DMS153 (cell line): ENCODE measurements at places on chromosomes 6 and 20.

DNA sequence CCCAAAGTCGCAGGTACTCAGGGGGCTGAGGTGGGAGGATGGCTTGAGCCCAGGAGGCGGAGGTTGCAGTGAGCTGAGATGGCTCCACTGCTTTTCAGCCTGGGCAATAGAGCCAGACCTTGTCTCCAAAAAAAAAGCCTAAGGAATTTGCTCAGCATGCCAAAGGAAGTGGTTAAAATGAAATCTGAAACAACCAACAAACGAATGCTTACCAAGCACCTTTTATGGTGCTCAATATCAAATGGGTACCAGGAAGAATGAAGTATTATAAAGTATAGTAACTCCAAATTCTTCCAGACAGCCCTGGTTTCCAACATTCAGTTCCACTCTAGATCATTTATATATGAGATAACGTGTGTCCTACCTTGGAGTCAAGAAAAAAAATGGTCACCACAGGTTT, 14.0 kb downstream of the GMDS start:
- no peak for DNase-seq

DNA sequence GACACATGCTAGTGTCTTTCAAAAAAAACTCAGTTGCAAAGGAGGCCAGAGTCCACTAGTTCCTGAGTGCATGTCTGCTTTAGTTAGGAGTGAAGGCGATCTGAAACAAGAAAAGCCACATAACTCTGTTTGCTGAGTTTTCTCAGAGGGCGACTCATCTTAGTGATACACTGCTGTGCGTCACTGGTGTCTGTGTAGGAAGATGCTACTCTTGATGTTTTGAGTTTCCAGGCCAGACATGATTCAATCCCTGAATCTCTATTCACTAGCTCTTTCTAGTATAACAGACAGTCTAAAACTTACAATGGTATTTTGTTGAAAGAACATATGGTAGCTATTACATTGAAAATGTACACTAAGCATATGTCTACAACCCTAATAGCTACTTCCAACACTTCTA, 60.9 kb downstream of the GFRAL start:
- no peak for DNase-seq

GRCh38 chr6:125153391-125154117, at the start of gene TPD52L1:
TSS of gene TPD52L1 (plus strand) at chr6:125153773. CDS start at chr6:125153952, 179 bp downstream.
- DNase-seq: peak; percentile 72

- no peak for DNase-seq
These were observed 56.3 kb upstream of the TULP1 start for GRCh38 chr6:35569011-35569461.

DNA sequence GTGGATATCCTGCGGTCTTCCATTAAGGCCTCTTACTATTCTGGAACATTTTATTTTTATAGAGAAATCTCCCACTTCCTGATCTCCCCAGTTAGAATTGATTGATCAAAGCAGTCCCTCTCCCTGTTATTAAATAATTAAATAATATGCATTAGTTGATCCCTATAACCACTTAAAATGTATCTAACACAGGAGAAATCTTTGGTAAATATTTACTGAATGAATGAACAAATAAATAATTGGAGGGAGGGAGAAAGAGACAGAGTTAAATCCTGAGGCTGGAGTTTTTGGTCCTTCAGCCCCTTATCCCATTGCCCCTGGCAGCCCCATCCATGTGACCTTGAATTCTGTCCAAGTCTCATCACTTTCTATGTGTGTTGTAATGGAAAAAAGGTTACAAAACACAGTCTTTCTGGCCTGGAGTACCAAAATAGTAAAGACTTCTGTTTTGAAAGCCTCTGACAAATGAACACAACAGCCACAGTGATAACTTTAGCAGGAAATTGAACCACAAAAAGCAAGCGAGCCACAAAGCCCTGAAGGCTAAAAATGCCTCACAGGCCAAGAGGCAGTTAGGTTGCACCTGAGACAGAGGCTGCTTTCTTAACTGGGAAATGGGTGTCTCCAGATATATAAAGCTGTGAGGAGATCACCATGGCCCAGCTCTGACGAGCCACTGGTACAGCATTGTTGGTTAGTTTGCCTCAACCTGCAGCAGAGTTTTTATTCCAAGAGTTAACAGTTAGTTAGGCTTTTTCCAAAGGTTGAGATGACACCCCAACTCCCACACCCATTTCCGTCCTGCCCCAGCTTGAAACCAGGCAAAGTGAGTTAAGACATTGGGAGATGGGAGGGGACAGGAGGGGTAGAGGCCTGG, 11.3 kb downstream of the NT5E start:
- no peak for DNase-seq

DNA sequence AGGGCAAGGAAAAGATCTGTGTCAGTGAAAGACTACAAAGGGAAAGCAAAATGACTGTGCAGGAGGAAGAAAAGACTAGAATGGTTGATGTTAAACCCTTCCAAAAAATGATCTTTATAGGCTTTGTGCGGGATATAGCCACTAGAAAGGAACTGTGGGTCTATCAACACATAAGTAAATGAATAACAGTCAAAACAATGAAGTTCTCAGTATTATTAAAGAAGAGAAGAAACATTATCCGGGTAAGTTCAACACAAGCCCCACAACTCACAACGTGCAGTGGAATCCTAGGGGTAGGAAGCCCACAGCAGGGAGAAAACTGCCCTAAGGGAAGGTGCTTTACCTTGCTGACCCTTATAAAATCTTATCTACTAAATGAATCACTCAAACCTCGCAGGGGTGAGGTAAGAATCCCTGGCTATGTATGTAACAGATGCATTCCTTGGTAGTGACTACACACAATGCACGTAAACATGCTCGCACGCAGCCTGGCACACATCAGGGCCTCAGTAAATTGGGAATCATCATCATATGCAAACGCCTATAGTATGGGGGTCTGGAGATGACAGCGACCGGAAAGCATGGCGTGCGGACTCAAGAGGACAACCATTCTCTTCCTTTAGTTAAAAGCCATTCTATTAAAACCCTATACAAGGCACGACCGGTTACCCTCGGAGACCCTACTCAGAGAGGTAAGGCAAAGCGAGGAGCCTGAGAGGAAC, 11.3 kb downstream of the TFAP2A start:
- no peak for DNase-seq

- DNase-seq: no peak
These were observed 13.2 kb downstream of the MAP1LC3A start for GRCh38 chr20:34571753-34572152.

GRCh38 chr6:30029588-30029987, 31.5 kb upstream of the POLR1H start:
- DNase-seq: no peak

GRCh38 chr6:123940551-123940950, 136.9 kb downstream of the NKAIN2 start:
- DNase-seq: no peak

DNA sequence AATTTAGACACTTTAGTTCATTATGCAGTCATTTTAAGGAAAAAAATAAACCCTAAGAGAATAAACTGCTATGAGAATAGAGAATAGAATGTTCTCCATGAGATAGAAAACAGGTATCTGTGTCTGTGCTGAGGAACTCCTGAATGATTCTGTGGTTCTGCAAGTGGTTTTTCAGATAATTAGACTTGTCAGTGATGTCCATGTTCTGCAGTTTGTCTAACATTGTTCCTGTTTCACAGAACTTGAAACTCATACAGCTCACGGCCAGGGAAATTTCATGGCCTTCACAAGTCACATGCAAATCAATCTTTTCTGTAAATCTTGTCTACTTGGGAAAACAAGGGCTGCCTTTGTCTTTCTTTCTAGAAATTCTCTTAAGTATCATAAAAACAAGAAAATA, 73.4 kb upstream of the HMGCLL1 start:
- no peak for DNase-seq

DNA sequence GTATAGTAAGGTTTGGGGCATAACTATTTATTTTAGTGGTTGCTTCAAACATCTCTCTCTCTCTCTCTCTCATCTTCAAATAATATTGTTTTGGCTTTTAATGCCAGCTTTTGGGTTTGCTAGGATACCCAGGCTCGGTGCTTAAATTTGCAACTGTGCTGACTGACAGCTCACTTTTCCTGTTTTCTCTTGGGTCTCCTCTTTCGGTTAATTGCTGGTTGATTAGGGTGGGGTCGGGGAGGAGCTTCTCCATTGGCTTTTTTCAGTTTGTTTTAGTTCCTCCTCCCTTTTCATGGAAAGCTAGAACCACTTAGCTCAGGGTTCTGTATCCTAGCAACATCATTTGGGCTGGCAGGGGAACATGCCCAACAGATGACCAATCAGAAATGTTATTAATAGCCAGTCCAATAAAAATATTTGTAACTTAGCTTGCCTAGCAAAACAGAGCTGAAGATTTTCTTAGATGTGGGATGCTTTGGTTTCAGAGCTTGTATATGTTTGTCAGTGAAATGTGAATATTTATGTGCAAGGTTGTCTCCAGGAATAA, 11.3 kb downstream of the TFAP2B start:
- DNase-seq: peak; percentile 52

GRCh38 chr20:4684837-4685413, 36.8 kb upstream of the PRND start:
- DNase-seq: no peak

DNA sequence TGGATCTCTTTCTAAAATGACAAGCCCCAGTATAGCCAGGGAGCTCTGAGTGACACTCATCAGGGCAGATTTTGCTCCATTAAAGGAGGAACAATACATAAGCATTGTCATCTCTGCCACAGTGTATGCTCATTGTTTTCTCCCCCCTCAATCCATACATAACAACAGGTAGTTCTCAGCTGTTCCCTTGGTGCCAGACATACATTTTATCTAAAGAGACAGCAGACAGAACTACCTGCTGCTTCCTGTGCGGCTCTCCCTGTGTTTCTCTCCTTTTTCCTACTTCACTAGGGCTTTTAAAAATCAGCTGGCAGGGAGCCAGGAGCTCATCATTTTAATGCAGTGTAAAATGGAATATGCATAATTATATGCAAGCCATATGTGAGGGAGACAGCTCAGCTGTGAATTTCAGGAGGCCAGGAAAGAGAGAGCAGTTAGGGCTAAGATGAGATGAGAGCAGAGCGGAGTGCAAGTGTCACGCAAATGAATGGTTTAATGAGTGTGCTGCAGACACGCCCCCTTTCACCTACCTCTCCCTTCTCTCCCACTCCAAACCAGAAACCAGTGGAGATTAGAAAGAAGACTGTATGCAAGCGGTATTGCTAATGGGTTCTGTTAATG, 96.0 kb downstream of the SOBP start:
- DNase-seq: peak; percentile 37

- DNase-seq: peak; percentile 58
These were observed at the start of gene MICB for GRCh38 chr6:31497531-31498476. TSS of gene MICB (plus strand) at chr6:31498145. CDS start at chr6:31498194, 49 bp downstream.

GRCh38 chr6:20458027-20458894, 56.6 kb downstream of the E2F3 start:
- DNase-seq: no peak

DNA sequence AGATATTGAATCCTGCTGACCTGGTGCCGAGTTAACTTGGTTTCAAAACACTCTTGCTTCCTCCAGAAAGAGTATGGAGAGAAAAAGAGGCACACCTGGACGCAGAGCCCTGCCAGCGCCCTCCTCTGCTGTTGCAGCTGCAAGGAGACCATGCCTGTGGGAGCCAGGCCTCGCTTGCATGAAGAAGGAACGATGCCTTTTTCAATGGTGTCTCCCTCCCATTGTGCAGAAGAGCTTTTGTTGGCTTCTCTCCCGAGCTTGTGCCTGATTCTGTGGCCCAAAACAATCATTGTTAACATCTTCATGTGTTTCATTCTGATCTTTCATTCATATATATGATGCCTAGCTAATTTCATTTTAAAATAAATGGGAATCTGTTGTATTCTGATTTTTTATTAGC, 98.1 kb downstream of the FAM120B start:
- DNase-seq: no peak

- DNase-seq: no peak
These were observed 977 bp upstream of the SMAP1 start for GRCh38 chr6:70666706-70667105.

- no peak for DNase-seq
These were observed 43.5 kb downstream of the PRKN start for GRCh38 chr6:162684052-162684451.

- peak; percentile 39 for DNase-seq
These were observed 88.9 kb upstream of the FOXP4 start for GRCh38 chr6:41457303-41457670.

GRCh38 chr6:139407718-139408222, 33.3 kb upstream of the CITED2 start:
- DNase-seq: no peak

DNA sequence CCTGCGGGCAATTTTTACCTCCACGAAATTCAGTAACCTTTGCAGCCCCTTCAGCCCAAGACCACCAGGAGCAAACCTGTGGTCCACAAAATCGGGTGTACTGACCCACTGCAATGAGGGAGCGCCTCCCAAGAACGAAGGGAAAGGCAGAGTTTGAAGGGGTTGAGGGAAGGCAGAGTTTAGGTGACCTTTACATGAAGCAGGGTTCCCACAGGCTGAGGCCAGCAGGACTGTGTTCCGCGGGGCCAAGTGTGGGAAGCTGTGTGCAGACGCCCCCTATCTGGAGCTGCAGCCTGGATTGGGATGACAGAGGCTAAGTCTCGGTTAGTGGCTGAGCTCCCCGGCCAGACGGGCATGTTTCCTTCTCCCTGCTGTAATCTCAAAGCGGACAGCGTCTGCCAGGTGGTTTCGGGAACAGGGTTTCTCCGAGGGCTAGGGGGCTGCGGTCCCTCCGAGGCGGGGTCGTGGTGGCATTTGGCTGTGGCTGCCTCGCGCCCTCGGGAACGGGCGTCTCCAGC, 826 bp upstream of the PYGB start:
- peak; percentile 43 for DNase-seq

DNA sequence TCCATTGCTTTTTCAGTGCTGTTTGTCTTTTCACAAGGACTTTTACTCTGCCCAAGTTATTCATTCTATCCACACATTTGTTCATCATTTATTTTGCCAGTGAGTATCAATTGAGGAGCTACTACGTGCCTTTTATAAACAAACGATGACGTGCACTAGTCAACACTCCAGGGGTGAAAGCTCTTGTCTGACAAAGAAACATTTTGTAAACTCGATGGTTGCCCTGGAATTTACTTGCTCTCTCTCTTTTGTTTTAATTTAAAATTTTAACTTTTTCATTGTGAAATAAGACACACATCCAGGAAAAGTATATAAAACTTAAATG, 8.3 kb upstream of the MRPS18A start:
- no peak for DNase-seq

GRCh38 chr6:68044264-68044663, 590.8 kb upstream of the ADGRB3 start:
- DNase-seq: no peak

DNA sequence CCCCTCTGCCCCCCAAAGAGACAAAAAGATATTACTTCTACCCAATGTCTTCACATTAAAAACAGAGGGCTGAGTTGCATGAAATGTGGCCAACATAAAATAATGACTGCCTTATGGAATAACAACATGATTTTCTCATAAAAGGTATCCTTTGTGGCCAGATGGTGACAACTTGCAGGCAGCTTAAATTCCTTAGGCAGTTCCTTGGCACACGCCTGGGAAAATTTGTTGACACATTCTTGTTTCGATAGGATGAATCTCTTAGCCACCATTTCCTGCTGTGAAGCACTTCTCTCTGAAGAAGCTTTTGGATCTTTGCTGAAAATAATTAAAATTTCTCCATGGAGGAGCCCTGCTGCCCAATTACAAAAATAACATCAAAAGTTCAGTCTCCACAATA, 109.0 kb upstream of the COL21A1 start:
- no peak for DNase-seq

- DNase-seq: no peak
These were observed 17.5 kb downstream of the PTK7 start for GRCh38 chr6:43093436-43094289.

- DNase-seq: no peak
These were observed 61.5 kb downstream of the FRK start for GRCh38 chr6:115999235-115999634.
